ENCODE measurements at places on chromosomes 1 and 21.

DNA sequence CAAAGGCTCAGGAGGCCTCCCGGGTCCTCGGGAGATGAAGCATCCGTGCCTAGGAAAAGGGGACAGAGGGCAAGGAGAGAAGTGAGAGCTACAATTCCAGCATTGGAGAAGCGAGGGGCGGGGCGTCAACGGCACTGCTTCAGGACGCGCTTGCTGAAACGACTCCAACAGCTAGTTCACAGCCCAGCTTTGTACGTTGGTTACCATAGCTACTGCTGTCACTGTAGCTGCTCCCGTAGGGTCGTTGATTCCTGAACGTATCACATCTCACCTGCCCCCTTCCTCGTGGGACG, 63.1 kb downstream of the TOR1AIP2 start:
- DNase-seq: no peak

GRCh38 chr1:229119161-229119560, 151.8 kb upstream of the RAB4A start:
- no peak for DNase-seq

GRCh38 chr1:95953015-95953414, 719.0 kb downstream of the RWDD3 start:
- no peak for DNase-seq

GRCh38 chr1:164983023-164983650, 373.4 kb downstream of the LMX1A start:
- no peak for DNase-seq

DNA sequence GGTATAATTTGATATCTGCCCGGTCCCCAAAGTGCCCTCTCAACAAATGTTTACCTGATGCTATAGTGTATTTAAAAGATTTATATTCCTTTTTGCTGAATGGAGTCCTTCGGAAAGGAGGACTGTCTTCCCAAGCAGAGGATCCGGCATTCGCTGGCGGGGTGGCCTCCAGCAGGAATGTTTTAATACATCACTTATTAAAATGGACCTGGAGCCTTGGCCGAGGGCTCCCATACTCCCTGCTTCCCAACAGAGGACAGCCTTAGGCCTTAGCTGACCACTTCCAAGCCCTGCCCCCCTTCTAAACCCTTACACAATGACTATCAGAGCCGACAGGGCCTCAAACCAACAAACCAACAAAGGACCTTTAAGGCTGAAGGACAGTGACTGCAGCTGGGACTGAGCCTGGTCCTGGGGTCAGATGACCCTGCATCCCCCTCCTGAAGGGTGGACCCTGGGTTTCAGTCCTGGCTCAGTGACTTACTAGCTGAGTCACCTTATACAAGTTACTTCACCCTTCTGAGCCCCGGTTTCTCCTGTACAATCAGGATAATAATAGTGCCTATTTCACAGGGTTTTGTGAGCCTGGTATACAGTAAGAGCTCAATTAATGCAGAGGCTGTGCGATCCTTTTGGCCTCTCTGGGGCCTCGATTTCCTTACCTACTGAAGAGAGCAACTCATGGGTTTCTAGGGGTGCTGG, 5.6 kb downstream of the CAMK2N1 start:
- DNase-seq: no peak

DNA sequence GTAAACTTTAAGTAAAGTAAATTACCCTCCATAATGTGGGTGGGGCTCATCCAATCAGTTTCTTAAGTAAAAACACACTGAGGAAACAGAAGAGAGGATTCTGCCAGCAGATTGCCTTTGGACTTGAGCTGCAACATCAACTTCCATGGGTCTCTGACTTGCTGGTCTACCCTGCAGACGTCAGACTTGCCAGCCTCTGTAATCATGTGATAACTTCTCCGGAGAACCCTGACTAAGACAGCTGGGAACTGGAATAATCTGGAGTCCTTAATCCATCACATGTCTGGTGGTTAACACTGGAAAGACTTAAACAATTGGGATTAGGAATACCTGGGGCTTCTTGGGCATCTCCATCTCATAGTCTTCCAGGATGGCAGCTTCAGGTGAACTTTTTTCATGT, 13.2 kb upstream of the CEP350 start:
- DNase-seq: no peak

Measured in activated CD8-positive, alpha-beta memory T cell treated with anti-CD3 and anti-CD28 coated beads for 48 hours (primary cell).